Islet precursor cell (in vitro differentiated cells): ENCODE measurements at places on chromosomes 2 and 18.

- peak; percentile 85 for DNase-seq
Measured at GRCh38 chr18:63161761-63162195, 157.8 kb downstream of the BCL2 start.

DNA sequence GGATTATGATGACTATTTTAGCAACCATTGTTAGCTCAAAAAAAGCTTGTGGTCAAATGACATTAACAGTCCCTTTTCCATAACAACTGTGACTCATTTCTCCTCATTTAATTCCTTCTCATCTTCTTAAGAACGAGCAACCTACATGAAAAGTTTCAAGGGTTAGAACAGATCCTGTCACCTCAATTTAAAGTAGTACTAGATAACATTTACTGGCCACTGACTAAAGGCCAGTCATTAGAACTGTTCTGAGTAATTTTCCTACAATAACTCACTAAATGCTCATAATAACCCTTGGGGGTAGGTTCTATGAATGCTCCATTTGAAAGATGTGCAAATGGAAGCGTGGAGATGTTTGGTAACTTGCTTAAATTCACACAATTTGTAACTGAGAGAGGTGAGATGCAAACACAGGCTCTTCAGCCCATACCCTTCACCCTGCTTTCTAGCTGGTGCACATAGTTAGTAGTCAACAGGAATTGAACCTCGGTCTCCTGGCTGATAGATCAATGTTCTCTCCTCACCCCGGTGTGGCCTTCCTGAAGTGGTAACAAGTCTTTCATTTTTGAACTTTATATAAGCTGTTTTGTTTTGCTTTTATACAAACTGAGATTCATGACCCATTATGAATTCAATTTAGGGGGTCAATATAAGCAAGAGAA is 212.5 kb downstream of the SETBP1 start:
- DNase-seq = no peak

DNA sequence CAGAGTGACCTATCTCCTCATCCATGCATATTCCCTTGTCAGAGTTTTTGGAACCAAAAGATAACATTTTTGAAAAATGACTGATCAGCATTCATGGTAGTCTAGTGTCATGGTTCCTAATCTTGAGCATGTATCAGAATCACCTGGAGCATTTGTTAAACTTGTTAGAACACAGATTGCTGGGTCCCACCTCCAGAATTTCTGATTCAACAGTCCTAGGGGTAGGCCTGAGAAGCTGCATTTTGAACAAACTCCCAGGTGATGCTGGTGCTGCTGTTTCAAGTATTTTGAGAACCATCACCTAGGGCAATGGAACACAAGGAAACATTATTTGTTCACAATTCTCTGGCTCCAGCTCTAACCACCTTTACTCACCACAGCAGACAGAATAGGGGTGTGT is 21.0 kb downstream of the TMEM200C start:
- DNase-seq = no peak

- peak; percentile 21 for DNase-seq
Measured at GRCh38 chr18:78610179-78610578, 369.4 kb upstream of the SALL3 start.

- DNase-seq = no peak
Measured at GRCh38 chr2:168035458-168035857, 211.9 kb downstream of the STK39 start.

GRCh38 chr2:200450288-200450687 is 59.6 kb downstream of the KCTD18 start:
- DNase-seq = no peak

- DNase-seq = no peak
Measured at GRCh38 chr18:75280427-75281280, 70.1 kb downstream of the TSHZ1 start.

DNA sequence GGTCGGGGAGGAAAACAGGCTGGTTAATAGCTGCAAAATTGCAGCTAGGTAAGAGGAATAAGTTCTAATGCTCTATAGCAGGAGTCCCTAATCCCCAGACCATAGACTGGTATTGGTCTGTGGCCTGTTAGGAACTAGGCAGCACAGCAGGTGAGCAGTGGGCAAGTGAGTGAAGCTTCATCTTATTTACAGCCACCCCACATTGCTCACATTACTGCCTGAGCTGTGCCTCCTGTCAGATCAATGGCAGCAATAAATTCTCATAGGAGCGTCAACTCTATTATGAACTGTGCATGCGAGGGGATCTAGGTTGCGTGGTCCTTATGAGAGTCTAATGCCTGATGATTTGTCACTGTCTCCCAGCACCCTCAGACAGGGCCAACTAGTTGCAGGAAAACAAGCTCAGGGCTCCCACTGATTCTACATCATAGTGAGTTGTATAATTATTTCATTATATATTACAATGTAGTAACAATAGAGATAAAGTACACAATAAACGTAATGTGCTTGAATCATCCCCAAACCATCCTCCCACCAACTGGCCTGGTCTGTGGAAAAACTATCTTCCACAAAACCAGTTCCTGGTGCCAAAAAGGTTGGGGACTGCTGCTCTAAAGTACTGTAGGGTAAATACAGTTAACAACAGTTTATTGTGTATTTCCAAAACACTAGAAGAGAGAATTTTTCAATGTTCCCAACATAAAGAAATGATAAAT is 91.7 kb upstream of the TFCP2L1 start:
- no peak for DNase-seq

- peak; percentile 88 for DNase-seq
Measured at GRCh38 chr18:63237881-63238692, 81.5 kb downstream of the BCL2 start.

- DNase-seq = peak; percentile 18
Measured at GRCh38 chr18:50694147-50694546, 125.7 kb downstream of the MRO start.

GRCh38 chr2:202171241-202171825 is 67.1 kb downstream of the SUMO1 start:
- DNase-seq = peak; percentile 64

- DNase-seq = no peak
Measured at GRCh38 chr2:122174061-122174460, 418.6 kb downstream of the TSN start.

DNA sequence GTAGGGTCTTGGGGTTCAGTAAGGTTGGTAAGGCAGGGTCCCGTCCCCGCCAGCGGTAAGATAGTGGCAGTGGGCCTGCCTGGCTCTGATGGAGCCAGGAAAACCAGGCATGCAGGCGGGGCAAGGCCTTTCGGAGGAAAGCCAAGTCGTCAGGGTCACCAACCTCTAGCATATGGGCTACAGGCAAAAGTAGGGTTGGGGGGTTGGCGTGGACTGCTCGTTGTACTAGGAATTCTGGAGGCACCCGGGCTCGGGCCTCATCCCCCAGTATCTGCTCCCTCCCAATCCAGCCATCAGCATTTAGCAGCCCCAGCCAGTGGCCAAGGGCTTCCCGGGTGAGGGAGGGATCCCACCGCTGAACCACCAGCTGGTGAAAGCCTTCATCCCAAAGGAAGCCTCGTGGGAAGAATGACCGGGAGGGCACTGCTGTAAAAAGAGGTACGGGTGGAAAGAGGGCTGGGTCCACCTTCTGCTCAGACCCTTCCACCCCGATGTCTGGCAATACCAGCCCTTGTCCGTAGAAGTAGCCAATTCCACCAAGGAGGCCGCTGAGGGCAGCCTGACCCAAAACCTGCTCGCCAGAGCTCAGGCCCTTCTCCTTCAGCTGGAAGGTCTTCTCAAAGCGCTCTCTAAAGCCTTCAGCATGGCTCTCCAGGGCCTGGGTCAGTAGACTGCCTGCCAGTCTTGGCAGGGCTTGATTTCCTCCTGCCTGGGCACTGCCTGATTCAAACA is 3.0 kb downstream of the MOGS start:
- no peak for DNase-seq

DNA sequence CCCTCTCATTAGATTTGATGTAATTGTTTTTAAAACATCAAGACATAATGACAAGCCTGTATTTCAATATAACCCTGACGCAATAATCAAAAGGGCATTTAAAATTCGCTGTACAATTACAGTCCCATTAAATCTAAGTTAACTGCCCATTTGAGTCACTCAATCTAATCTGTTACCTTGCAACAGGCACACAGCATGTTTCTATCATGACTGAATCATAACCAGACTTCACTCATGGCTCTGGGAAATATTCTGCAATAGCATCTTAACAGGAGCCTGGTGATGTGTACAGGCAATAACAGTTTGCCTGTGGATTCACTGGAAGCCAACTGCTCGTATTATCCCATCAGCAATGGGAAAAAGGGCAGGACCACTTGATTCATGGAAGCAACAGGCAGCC is 142.3 kb upstream of the NCKAP5 start:
- no peak for DNase-seq

DNA sequence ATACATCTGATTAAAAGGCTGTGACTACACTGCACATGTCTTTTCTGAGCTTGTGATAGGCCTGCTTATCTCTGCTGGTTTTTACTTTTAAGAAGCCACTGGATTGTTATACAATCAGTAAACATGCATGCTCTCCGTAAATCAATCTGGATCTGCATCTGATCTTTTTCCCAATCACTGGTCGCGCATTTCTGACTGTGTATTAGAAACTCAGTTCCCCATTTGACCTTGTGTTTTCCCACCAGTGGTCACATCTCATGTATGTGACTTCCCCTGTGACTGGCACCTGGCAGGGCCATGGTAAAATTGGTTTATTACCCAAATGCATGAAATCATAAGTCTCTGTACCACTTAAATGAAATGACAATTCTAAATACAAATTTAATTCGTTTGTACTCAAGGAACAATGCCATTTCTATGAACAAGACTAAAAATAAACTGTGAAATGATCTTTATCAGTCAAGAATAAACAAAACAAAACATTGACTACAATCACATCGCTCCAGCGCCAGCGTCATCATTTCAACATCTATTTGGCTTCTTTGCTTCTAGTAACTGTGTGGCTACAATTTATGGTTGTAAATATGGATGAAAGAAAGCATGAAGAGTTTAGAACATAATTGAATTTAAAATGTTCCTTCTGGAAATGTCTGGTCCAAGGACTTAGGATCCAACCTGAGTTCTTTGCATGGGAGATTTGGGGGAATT is 396.6 kb upstream of the TRIB2 start:
- DNase-seq = no peak

GRCh38 chr2:241703032-241703604 is 1.3 kb downstream of the ING5 start:
- no peak for DNase-seq

DNA sequence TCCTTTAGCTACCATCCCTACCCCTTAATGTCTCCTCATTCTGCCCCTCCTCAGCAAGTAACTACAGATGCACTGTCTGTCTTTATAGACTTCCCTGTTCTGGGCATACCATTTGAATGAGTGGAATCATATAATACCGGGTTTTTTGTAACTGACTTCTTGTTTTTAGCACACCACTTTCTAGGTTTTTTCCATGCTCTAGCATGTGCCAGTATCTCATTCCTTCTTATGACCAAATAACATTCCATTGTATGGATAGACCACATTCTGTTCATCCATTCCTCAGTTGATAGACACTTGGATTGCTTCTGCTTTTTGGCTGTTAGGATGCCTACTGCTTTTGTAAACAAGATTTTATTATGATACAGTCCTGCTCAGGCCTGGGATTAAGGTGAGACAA is 154.7 kb downstream of the TSN start:
- no peak for DNase-seq

GRCh38 chr18:8499810-8500675 is 109.2 kb upstream of the RAB12 start:
- DNase-seq = no peak

DNA sequence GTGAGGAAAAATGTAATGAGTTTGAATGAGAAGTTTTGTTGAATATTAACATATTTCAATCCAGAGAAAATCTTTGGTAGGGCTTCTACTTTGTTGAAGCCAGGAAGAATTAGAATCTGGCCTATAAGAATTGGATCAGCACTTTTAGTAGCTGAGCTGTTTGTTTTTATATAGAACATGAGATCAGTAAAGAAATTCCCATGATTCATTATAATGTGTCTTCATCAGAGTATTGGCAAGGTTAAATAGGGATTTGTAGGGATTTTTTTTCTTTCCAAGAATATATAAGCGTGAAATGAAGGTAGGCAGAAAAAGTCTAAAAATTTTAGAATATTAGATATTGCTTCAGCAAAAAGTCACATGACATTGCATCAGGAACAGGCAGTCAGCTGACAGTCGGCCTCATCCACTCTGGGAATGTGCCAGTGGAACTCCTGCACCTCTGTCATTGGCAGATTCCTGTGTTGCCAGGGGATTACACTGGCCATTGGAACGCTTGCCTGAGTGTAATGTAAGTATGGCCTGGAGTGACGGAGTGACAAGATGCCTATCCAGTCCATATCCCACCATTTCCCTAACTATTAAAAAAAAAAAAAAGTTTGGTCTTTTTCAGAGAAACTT is 60.6 kb downstream of the SERTAD2 start:
- no peak for DNase-seq

DNA sequence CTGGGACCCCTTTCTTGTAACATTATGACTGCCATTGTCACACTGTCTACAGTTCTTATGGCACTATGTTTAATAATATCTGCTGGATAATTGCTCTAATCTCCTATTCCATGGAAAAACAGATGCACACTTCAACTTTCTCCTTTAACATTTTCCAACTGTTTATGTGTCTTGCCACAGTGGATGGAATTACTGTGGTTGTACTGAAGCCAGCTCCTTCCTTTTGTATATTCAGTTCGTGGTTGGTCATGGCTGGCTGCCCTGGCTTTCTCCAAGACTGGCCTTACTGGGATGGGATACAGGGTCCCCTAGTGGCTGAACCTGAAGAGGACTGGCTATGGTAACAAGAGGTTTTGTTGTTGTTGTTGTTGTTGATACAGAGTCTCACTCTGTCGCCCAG is 113.9 kb downstream of the SS18 start:
- DNase-seq = no peak

GRCh38 chr18:55405893-55406406 is 182.0 kb downstream of the TCF4 start:
- DNase-seq = peak; percentile 79

DNA sequence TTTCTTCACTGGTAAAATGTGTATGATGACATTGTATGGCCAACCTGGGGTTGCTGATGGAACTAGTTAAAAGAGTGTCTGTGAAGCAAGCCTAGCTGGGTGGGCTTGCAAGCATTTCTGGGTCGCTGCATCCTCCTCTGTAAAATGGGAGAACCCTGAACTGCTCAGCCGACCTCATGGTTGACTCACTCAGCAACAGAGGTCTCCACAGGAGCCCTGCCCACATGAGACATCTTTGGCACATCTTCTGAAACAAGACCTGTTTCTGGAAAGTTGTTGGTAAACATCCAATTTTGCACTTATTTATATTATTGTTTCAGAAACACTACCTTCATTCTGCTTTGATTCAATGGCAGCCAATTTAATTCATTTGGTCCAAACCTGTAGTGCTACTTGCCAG is 52.6 kb downstream of the BCL11A start:
- DNase-seq = no peak

DNA sequence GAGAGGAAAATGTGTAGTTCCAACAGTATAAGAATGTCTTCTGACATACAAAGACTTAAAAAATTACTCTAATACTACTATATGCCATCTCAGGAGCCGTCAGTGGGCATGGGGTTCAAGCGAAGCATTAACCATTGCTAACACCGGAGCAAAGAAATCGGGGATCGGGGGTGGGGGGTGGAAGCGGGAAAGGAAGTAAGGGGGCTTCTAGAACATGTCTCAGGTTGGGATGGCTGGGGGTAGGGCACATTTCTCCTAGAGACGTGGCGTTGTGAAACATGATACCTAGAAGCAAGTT is 702 bp downstream of the LMAN1 start:
- no peak for DNase-seq
